SK-N-SH (cell line): ENCODE measurements at places on chromosomes 3 and 15.

DNA sequence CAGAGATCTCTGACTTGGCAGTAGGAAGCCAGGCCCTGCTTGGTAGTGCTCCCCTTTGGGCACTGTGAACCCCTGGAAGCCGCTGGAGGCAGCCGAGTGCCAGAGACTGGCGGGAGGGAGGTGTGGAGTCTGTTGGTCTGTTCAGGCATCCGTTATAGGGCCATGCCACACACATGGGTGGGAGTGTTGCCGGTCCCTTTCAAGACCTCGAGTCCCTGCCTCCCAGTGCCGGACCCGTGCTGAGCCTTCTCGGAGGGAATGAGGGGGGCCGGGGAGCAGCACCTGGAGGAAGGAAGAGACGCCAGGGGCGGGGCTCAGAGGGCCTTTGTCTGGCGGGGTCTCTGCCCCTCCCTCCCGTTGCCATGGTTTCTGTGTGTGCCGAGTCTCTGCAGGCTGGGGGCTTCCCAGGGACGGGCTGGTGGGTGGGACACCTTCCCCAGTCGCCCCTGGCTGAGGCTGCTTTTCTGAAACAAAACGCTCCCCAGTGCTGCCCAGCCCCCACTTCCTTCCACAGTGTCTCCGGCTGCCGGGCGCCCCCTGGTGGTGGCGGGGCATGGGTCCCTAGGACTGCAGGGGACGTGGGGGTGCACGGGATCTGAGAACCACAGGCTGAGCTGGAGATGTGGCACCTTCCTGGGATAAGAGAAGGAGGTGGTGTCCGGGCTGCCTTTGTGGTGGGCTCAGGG, 10.0 kb downstream of the GNAI2 start:
- peak; percentile 95 for DNase-seq

DNA sequence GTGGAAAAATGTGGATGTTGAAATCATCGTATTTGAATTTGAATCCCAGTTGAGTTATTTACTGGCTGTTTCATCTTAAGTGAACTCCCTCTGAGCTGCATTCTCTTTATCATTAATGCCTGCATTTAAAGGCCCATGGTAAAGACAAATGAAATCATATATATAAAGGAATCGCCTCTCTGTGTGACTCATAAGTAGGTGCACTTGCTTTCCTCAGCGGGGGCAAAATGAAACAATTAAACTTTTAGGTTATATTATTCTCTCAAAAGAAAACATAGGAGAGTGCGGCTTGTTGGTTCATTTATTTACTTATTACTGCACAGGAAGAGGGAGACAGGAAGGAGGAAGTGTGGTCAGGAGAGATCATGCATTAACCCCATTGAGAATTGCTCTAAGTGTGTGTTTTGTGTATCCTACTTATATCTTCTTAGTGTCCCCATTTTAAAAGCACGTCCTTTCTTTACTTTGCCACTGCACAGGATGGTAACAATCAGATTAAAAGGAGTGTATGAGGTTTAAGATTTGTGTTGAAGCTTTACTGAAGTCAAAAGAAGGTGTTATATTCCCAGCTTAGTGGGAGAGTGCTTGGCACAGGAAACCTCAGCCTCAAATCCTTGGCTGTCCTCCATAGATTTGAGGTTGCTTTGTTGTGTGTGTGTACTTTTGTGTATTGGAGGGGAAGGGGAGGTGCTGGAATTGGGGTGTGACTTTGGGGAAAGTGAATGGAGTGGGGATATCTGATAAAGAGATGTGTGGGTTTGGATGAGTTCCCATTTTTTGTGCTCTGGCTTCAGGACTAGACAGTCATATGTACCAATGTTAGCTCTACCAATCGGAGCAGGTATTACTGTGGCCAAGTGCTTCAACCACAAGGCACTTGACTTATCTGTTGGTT, 595.8 kb upstream of the NR2F2 start:
- DNase-seq = no peak

DNA sequence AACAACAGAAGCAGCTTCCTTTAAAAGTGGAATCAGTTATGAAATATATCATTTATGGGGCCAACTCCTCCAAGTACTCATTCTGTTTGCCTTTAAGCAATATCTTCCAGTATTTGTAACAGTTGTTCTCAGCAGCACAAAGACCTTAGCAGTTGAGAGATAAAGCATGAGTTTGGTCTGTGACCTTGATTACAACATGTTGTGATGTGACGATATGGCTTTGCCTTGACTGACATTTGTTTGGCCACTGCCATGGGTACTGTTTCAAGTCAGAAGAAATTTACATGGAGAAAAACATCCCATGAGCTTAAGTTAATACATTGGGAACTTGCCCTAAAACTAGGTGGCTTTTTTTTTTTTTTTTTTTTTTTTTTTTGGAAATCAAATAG, 175.1 kb upstream of the KBTBD8 start:
- DNase-seq = no peak

- no peak for DNase-seq
Observed at GRCh38 chr3:187252311-187252710, 39.2 kb downstream of the MASP1 start.

GRCh38 chr3:197549261-197549885, 6.4 kb downstream of the BDH1 start:
- DNase-seq = no peak

GRCh38 chr3:177837951-177838655, 640.8 kb upstream of the TBL1XR1 start:
- DNase-seq = no peak

DNA sequence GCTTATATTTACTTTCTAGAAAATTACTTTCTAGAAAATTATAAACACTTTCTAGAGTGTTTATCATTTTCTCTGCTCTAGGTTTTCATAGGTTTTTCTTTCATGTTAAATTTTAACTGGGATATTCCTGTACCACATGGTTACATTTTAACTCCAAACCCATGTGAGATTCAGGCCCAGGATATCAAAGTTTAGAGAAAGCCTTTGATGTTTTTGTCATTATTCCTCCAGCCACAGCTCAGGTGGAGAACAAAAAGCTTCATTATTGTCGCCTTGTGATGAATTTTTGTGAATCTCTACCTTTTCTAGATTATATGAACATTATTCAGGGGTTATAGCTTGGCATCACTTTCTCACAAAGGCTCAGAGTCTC, 816.0 kb downstream of the SQOR start:
- DNase-seq = no peak

GRCh38 chr3:45017821-45018220, 8.3 kb upstream of the CLEC3B start:
- DNase-seq = no peak

GRCh38 chr15:37891766-37892368, 42.6 kb upstream of the TMCO5A start:
- DNase-seq = peak; percentile 40

DNA sequence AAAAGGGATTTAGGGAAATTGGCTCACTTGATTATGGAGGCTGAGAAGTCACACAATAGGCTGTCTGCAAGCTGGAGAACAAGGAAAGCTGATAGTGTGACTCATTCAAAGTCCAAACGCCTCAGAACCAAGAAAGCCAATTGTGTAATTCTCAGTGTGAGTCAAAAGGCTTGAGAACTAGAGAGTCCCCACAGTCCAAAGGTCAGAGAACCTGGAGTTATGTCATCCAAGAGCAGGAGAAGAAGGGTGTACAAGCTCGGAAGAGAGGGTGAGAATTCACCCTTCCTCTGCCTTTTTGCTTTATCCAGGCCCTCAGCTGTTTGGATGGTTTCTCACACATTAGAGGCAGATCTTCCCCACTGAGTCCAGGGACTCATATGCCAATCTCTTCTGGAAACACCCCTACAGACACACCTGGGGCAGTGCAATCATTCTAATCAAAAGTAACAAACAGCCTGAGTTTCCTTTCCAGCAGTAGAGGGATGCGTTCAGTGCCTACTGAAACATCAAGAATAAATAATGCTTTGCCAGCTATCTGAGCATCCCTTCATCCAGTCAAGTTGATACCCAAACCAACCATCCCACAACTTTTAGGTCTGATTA, 271.5 kb downstream of the SATB1 start:
- DNase-seq = no peak

- DNase-seq = no peak
Observed at GRCh38 chr15:77612958-77613601, 19.6 kb downstream of the LINGO1 start.
